D721Med (cell line): ENCODE measurements at places on chromosomes 11 and 22.

GRCh38 chr11:95302211-95302610 is 71.2 kb upstream of the SESN3 start:
- no peak for DNase-seq

DNA sequence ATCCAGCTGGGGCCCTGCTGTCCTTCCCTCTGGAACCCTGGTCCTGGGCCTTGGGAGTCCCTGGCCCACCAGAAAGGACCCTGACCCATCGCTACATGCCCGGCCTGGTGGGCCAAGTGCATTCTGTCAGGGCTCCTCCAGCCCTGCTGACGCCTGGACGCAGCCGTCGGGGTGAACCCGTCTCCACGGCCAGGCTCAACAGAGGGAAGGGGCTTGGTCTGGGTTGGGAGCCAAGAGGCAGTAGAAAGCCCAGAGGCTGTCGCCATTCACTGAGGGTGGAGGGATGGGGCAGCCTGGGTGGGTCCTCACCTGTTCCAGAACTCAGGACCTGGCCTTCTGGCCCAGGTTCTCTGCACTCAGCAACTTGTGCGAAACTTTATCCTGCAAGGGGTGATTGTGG is 39.0 kb downstream of the TOLLIP start:
- no peak for DNase-seq

DNA sequence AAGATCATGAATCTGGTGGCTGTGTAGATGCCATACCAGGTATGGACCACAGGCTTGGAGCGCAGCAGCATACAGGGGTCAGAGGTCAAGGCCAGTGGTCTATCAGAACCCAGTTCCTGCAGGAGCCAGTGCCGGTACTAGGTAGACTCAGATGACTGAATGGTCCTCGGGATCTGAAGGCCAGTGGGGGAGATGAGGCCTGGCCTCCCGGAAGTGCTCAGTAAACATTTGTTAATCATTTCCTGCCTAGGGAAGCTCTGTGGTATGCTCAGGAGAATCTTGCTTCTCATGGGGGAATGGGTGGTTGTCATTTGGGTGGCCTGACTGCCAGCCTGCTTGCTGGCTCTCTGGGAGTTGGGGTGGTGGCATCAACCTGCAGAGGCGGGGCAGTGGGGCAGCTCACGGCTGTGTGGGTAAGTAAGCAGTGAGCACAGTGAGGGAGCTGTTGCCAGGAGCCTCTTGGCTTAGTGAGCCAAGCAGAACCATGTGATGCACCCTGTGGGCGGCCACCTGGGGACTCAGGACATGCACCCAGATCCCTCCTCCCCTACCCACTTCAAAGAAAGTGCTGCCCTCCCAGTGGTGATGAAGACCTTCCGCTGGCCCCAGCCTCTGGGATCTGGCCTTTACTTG is 33.0 kb downstream of the PTPRJ start:
- DNase-seq = no peak

DNA sequence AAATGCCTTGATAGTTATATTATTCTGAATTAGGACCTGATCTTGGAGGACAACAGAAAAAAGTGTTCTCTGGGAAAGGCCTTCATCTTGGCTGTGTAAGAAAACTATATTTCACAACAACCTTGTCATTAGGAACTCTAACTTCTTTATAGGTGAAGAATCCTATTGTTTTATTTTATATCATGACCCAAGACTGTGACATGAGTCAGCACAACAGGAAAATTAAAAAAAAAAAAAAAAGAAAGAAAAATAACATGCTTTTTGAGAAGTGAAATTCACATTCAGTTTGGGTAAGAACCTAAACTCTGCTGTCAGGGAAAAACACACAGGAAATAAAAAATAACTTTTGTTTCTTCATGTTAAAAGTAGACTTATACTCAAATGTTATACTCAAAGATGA is 11.7 kb upstream of the FOLR2 start:
- DNase-seq = no peak

DNA sequence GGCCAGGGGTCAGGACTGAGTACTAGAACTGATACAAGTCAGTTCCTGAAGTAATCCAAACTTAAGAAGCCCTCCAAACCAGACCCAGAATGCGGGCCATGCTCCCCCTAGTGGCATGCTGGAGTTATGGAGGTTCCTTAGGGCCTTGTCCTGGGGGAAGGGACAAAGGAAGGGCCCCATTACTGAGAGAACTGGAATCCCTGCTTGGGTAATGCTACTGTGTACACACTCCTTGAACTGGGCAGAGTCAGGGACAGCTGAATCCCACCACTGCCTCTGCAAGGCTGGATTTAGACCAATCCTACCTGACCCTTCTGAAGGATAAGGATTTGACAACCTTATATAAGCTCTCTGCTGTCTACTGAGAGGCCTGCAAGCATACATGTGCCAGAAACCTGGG is 97.3 kb upstream of the AKIP1 start:
- DNase-seq = peak; percentile 69

GRCh38 chr11:47161134-47161854 is 15.4 kb downstream of the ARFGAP2 start:
- DNase-seq = peak; percentile 84

- DNase-seq = no peak
Observed at GRCh38 chr11:112024178-112024772, 933 bp upstream of the DLAT start.

DNA sequence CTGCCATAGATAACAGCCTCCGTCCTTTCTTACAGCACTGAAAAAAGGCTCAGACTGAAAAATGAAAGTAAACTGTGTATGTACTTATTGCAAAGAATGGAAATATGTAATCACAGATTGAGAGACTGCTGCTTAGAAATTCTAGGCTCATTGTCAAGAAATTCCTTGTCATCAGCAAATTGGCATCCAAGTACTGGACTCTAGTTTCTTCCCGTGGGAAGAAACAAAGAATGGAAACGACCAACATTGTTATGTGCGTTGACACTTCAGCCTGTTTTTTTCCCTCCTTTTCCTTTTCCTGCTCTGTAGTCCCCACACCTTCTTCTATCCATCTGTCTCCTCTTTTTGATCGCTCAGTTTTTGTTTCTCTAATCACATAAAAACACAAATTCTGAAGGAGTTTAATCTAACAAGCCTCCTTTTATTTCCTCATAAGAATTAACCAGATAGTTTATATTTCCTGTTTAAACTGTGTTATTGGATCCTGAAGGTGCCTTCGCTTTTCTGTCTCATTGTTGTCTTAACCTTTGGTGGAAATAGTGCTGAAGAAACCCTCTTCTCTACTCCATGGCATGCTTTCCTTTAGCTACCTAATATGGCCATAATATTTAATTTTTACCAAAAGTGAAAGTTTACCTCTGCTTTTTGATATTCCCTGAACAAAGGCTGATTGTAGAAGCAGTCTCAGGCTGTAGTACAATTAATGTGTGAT is 20.0 kb upstream of the CASP12 start:
- DNase-seq = no peak

DNA sequence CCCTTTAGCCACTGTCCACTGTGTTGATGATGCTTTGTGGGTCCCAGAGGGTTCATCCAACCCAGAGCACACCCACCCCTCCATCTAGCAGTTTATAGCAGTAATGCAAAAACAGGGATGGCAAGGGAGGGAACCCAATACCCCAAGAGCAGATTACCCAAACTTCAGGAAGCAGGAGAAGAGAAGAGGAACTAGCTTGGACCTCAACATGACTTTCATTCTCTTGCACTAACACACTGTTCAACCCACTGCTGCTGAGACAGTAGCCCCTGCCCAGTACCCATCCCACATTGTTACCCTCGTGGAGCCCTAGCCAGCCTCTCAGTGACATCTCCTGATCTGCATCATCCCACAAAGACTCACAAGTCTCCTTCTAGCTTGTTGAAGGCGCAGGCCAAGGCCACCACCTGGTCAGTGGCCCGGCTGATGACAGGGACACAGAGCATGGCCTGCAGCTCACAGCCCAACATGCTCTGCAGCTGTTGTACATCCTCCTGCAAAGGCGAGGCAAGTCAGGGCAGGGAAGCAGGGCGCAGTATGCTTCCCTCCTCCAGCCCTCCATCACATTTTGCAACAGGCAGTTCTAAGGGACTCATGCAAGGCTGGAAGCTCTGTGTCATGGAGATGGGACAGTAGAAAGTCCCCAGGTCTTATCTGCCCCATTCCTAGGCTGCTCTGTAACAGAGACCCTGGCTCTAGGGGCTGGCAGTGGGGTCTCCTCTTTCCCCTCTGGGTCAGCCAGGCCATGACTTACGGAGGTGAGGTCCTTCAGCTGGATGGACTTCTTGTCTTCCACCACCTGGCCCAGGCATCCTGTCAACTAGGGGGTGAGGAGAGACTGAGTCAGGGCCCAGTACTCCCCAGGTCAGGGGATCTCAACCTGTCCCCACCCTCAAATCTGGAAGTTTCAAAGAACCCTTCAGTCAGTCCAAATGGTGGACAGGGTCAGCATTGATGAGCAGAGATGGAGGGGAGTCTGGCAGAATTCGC is 85.5 kb downstream of the PDE2A start:
- DNase-seq = no peak

GRCh38 chr11:6354651-6355485 is 34.6 kb upstream of the CAVIN3 start:
- DNase-seq = no peak

- DNase-seq = no peak
Observed at GRCh38 chr22:40519284-40519947, 117.1 kb downstream of the MRTFA start.

- DNase-seq = no peak
Observed at GRCh38 chr22:41983513-41984405, 14.5 kb downstream of the SEPTIN3 start.

DNA sequence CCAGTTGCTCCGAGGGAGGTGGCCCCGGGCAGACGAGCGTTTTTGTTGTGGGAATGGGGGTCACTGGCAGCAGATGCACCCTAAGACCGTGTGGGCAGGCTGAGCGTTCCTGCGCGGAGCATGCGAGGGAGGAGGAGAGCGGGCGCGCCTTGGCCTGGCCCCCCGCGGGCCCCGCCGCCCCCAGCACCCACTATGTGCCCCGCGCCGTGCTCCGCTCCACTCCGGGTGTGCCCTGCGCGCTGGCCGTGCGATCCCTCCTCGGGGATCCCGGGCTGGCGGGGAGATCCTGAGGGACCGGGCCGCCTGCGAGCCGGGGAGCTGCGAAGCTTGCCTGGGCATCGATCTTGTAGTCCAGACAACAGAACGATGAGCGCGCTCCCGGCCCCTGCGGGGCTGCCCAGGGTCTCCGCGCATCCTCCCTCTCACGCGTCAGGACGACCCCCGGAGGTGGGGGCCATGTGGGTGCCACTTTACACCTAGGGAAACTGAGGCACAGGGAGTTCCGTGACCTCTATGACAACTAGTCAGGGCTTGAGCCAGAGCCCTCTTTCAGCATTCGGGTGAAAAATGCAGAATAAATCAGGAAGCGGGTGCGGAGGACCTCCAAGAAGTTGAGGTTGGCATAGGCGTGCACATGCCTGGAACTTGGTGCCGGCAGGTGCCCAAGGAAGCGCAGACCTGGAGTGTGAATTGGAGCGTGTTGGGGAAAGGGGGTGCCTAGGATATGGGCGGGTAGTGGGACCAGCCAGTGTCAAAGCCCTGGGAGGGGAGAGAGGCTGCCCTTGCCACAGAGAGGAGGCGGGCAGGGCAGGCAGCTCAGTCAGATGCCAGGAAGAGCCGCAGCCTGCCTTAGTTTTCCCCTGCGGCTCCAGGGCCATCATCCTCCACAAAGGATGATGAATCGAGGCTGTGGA is 1.3 kb upstream of the KMT5B start:
- DNase-seq = no peak

GRCh38 chr11:61923166-61924063 is 6.0 kb upstream of the RAB3IL1 start:
- no peak for DNase-seq

GRCh38 chr22:37925330-37925729 is 19.2 kb downstream of the MICALL1 start:
- no peak for DNase-seq

GRCh38 chr11:33437529-33437928 is 180.3 kb downstream of the HIPK3 start:
- DNase-seq = no peak

DNA sequence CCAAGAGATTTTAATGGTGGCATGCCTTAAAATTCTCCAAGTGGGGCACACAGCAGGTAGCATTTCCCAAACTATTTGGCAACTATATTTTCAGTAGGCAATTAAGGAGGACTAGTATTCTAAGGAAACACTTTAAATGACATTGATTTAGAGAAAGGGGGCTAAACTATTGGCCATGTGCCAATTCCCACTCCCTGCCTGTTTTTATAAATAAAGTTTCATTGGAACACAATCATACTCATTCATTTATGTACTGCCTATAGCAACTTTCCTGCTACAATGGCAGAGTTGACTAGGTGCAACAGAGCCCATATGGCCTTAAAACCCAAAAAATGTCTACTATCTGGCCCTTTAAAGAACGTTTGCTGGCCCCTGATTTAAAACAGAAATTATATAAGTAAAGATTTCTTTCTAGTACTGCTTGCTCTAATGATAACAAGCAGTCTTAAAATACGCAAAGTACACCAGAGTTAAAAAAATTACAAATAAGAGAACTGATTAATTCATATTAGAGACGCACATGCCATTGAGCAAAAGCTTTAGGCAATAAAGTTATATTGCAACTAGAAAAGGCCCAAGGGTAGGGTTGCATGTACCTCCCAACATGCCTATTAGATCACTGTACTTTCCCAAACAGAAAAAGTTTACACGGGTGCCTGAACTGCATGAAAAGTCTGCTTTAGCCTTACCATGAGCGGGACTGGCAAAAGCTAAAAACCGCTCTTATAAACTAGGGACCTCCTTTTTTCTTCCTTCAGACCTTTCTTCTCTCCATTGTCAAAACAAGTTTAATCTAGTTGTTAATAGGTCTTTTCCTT is 14.2 kb downstream of the E2F8 start:
- no peak for DNase-seq

DNA sequence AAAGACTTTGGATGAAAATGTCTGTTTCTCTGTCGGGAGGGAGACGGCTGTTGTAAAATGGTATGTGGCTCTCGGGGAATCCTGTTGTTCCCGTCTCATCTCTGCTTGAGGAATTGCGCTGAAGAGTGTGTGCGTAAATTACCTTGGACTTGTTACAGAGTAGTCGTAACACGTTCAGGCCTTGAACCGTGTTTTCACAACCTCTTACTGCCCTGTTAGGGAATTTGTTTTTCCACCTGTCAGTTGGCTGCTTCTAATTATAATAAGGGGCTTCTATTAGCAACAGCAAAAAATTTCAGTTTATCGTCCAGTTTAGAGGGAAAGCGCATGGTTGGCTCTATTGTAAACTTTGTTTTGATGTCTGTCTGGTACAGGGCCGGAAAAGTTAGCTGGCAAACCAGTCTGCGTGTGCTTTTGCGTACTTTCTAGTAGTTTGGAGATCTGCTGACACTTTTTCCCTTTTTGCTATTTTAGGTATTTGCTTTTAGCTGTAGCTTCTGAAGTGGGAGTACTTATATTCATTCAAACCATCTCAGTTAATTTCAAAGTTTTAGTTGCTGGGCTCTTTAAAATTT is 1.5 kb downstream of the HIPK3 start:
- no peak for DNase-seq

- DNase-seq = no peak
Observed at GRCh38 chr11:113255096-113255495, 59.3 kb upstream of the TTC12 start.

- peak; percentile 64 for DNase-seq
Observed at GRCh38 chr22:42553475-42554361, at the start of gene SERHL2. SERHL2 (plus strand) TSS chr22:42553956; CDS start chr22:42554021, 65 bp downstream.

DNA sequence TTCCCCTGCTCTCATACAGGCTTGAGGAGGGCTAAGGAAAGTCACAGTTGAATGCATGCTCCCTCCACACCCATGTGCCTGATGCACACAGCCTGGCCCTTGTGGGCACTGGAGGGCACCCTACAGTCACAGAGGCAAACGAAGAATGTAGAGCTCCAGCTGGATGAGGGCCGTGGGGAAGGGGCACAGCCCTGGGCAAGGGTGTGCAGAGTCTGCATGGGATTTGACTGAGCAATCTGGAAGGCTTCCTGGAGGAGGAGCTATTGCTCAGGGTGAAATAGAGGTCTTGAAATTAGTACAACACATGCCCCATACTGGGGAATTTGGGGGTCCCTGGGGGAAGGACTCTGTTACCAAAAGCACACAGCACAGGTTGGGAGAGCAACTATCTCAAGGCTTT is 64.0 kb downstream of the KCNQ1 start:
- DNase-seq = no peak
